ENCODE measurements at places on chromosomes 7 and 10. TPM values are rescaled to one million over a fixed set of nuclear protein-coding genes. Genes with fewer than 3 reads are reported as not detected.

STOX1 gene
- not detected for total RNA-seq

CALHM2 gene
- total RNA-seq, result 0.64 TPM

IGF2BP3 gene
- total RNA-seq, result 4.6 TPM

ZNF804B gene
- not detected for total RNA-seq
